ENCODE measurements at places on chromosomes 3 and 15. TPM values are rescaled to one million over a fixed set of nuclear protein-coding genes. Genes with fewer than 3 reads are reported as not detected.

The DENND6A gene
- 12.2 TPM for polyA plus RNA-seq

The KIF7 gene
- polyA plus RNA-seq: 1.7 TPM

The UROC1 gene
- not detected for polyA plus RNA-seq

The SCN5A gene
- 0.06 TPM for polyA plus RNA-seq

The CCNL1 gene
- 28.9 TPM for polyA plus RNA-seq

The ARRDC4 gene
- polyA plus RNA-seq: 13.2 TPM

The GPR149 gene
- not detected for polyA plus RNA-seq

The RHCG gene
- polyA plus RNA-seq: 3.1 TPM

The BNC1 gene
- polyA plus RNA-seq: 0.12 TPM

The ROPN1B gene
- not detected for polyA plus RNA-seq

The MYD88 gene
- polyA plus RNA-seq: 26.3 TPM

The RASL12 gene
- 17.1 TPM for polyA plus RNA-seq

All from stomach (tissue), 19 donors.